ENCODE measurements at places on chromosomes 7 and 10. TPM values are rescaled to one million over a fixed set of nuclear protein-coding genes. Genes with fewer than 3 reads are reported as not detected.

- H3K4me3 ChIP-seq, result no peak overlapping the region
- peaks cover 5% of the 10 kb centered on the region for H3K36me3 ChIP-seq
- H3K27ac ChIP-seq, result no peak overlapping the region
- no peak for DNase-seq
Observed at GRCh38 chr7:159091480-159092475, 52.9 kb downstream of the VIPR2 start.

GRCh38 chr10:91220954-91221675, 652 bp downstream of the PCGF5 start:
- peaks cover 45% of the 10 kb centered on the region for H3K4me1 ChIP-seq
- H3K27ac ChIP-seq, result peak overlapping the region; percentile 93
- no peaks in the 10 kb centered on the region for H3K27me3 ChIP-seq
- H3K4me3 ChIP-seq, result peak overlapping the region; percentile 83
- H3K36me3 ChIP-seq, result no peaks in the 10 kb centered on the region

Gene TBXAS1
- 10.8 TPM for total RNA-seq

DNA sequence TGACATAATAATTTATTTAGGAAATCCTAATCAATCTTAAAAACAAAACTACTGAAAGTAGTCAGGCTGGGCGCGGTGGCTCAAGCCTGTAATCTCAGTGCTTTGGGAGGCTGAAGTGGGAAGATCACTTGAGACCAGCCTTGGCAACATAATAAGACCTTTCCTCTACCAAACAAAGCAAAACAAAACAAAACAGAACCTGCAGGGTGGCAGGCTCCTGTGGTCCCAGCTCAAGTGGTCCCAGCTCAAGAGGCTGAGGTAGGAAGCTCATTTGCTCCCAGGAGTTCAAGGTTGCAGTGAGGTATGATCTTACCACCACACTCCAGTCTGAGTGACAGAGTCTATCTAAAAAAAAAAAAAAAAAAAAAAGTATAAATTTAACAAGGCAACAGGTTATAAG, 748.0 kb downstream of the CNTNAP2 start:
- H3K4me3 ChIP-seq, result no peak overlapping the region
- no peak overlapping the region for H3K27ac ChIP-seq
- no peaks in the 10 kb centered on the region for H3K4me1 ChIP-seq
- no peak for DNase-seq

- no peaks in the 10 kb centered on the region for H3K36me3 ChIP-seq
- H3K4me1 ChIP-seq, result no peaks in the 10 kb centered on the region
- DNase-seq, result no peak
- no peak overlapping the region for H3K27ac ChIP-seq
Observed at GRCh38 chr7:143429770-143430698, 13.2 kb upstream of the TAS2R60 start.

- no peaks in the 10 kb centered on the region for H3K4me1 ChIP-seq
- H3K36me3 ChIP-seq, result no peaks in the 10 kb centered on the region
- no peak overlapping the region for H3K27ac ChIP-seq
- DNase-seq, result no peak
- H3K4me3 ChIP-seq, result no peak overlapping the region
- no peaks in the 10 kb centered on the region for H3K27me3 ChIP-seq
Observed at GRCh38 chr7:34130558-34131295, 225.4 kb downstream of the BMPER start.

DNA sequence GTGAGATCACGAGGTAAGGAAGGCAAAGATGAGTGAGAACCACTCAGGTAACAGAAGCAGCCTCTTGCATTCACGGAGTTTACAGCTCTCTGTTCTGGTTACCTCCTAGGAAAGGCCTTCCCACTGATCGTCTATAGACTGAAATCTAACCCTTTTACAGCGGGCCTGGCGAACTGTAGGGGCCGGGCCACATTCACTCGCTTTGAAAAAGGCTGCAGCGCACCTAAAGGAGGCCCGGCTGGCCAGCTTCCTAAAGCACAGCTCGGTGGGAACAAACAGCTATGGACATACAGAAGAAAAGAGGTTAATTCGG, 565 bp downstream of the ATP5MK start:
- peak overlapping the region; percentile 98 for H3K4me3 ChIP-seq
- peaks cover 42% of the 10 kb centered on the region for H3K36me3 ChIP-seq
- peak overlapping the region; percentile 88 for H3K27ac ChIP-seq
- H3K4me1 ChIP-seq, result peaks cover 38% of the 10 kb centered on the region

- no peak overlapping the region for H3K4me3 ChIP-seq
- H3K27me3 ChIP-seq, result no peaks in the 10 kb centered on the region
- H3K27ac ChIP-seq, result no peak overlapping the region
- DNase-seq, result no peak
Observed at GRCh38 chr7:93821463-93821862, 69.1 kb downstream of the TFPI2 start.

GRCh38 chr7:85882335-85882734, 695.5 kb upstream of the SEMA3D start:
- H3K36me3 ChIP-seq, result no peaks in the 10 kb centered on the region
- no peak for DNase-seq
- no peak overlapping the region for H3K27ac ChIP-seq
- no peaks in the 10 kb centered on the region for H3K27me3 ChIP-seq
- no peaks in the 10 kb centered on the region for H3K4me1 ChIP-seq

- H3K4me1 ChIP-seq, result peaks cover 8% of the 10 kb centered on the region
- no peaks in the 10 kb centered on the region for H3K27me3 ChIP-seq
- H3K4me3 ChIP-seq, result no peak overlapping the region
- no peaks in the 10 kb centered on the region for H3K36me3 ChIP-seq
- no peak for DNase-seq
Observed at GRCh38 chr10:132140167-132140925, 46.4 kb upstream of the DPYSL4 start.

Gene SORCS1
- total RNA-seq, result 16.7 TPM
